ENCODE measurements at places on chromosomes 6 and 20.

DNA sequence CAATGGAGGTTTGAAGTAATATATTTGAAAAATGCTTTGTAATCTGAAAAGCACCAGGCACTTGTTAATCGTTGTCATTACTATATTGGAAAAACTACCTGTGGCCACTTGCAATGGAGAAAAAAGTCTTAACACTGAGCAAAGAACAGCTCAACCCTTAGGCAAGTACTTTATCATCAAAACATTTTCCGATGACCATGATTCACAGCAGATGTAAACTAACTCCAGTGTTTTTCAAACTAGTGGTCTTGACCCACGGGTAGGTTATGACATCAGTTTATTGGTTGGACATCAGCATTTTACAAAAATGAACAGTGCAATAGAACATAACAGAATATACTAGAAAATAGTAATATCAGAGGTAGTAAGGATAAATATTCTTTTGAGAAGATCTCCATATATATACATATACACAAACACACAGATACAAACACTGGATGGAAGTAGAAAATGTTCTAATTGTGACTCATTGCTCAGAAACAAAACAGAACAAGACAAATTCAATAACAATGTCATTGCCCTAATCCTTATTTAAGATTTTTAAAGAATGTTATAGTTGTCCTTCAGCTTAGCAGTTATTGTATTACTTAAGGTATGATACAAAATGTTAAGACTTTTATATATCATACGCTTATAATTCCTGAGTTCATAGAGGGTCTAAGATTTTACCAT, 123.0 kb downstream of the PLCB1 start:
- DNase-seq = no peak

DNA sequence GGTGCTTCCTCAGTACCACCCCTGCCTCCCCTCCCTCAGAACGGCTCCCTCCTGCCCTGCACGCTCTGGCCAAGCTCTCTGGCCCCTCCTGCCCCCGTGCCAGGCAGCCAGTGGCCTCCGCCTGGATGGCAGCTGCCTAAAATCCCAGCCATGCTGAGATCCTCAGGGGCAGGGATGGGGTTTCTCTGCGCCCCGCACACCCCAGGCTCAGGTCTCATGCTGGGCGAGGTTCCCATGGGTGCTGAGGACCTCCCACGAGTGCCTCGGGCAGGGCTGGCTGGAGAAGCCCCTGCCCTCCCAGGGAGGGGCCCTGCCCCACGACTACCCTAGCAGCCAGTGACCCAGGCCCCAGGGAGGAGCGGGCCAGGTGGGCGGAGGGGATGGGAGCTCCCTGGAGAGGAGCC, 2.7 kb downstream of the PTK6 start:
- no peak for DNase-seq

- no peak for DNase-seq
Measured at GRCh38 chr6:129267028-129267427, 384.1 kb downstream of the LAMA2 start.

GRCh38 chr20:58874469-58874868, 22.0 kb downstream of the GNAS start:
- DNase-seq = no peak

DNA sequence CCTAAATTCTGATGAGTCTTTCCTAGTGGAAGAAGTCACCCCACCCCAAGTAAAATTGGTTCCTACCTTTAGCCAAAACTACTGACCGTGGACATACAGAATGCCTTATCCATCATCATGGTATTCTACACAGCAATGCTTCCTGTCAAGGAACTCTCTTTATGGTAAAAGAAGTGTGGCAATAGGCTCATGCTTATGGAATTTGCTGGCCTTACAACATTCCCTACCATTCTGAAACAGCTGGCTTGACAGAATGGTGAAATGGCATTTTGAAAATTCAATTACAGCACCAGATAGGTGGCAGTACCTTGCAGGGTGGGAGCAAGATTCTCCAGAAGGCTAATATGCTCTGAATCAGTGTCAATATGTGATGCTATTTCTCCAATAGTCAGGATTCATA, 41.8 kb upstream of the BACH2 start:
- DNase-seq = no peak

DNA sequence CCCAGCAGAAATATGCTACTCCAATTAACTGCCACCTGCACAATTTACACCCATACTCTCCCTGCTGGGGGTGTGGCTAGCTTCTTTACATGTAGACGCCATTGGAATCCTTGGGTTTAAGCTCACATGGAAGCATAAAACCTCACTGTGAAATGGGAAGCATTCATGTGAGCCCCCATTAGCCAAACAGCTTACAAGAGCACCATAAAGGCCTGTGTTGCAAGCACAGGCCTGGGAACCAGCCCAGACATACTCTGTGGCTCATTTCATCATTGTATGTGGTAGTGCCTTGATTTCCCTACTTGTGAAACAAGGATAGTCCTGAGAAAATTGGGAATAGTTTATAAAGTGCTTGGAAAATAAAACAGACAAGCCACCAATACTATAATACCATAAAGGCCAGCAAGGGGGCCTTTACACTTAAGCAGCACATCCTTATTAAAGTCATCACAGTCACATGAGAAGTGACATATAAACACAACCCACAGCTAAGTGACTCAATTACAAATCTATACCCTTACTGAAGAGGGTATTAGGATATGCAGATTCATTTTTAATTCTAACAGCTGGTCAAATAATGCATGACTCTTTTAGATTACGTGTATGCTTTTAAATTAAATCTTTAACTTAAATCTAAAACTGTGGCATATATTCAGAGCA, 6.8 kb downstream of the ADNP start:
- no peak for DNase-seq

All from SIG-M5 (cell line).